ENCODE measurements at places on chromosomes 3 and 15.
A peak's percentile ranks its signal among the peaks of the same experiment; 100 is the strongest.

GRCh38 chr15:98799461-98800390, 151.4 kb downstream of the IGF1R start:
- DNase-seq: no peak

DNA sequence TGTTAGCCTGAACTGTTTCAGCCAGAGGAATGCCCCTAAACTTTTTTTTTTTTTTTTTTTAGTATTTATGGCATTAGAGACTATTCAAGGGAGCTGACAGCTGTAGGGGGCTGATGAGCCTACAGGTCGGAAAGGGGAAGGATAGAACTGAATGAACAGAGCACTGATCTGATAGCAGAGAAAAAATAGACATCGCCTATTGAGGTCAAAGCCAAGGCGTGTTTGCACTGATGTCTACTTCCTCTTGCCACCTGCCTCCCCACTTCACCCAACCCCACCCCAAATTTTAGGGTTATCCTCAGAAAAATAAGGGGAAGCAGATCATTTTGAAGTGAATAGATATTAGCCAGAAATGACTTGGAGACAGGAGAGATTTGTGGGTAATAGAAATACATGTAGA, 3.0 kb upstream of the ZMAT3 start:
- no peak for DNase-seq

GRCh38 chr3:188486952-188487351, 333.0 kb downstream of the LPP start:
- DNase-seq: no peak

DNA sequence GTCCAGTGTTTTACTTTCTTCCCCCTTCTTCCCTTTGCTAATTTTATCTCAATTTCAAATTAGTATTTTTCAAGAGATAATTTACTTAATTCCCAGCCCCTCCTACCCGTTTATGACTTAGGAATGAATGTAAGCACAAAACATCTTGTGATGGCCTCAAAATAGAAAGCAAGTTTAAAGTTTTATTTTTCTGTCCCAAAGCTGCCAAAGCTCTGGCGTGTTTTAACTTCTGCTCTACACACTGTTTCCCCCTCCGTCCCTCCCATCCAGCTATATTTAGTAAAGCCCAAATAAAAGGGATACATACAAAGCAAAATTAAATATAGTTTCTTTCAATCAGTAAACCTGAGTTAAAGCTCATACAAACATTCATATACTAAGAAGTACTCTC, 59.9 kb downstream of the IGF2BP2 start:
- DNase-seq: no peak

DNA sequence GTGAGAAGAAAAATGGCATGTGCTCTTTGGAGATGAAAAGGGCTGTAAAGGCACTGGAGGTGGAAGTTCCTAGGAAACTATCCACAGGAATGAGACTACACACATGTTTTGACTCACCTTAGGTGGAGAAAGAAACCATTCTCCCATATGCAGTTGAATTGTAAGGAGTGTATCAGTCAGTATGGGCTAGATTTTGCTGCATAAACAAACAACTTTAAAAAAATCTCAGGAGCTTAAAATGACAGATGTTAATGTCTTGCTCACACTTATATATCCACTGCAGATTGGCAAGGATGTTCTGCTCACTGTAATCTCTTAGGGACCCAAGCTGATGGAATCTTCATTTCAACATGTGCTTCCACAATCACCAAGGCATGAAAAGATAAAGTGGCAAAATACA, 25.6 kb downstream of the RPL22L1 start:
- DNase-seq: no peak

DNA sequence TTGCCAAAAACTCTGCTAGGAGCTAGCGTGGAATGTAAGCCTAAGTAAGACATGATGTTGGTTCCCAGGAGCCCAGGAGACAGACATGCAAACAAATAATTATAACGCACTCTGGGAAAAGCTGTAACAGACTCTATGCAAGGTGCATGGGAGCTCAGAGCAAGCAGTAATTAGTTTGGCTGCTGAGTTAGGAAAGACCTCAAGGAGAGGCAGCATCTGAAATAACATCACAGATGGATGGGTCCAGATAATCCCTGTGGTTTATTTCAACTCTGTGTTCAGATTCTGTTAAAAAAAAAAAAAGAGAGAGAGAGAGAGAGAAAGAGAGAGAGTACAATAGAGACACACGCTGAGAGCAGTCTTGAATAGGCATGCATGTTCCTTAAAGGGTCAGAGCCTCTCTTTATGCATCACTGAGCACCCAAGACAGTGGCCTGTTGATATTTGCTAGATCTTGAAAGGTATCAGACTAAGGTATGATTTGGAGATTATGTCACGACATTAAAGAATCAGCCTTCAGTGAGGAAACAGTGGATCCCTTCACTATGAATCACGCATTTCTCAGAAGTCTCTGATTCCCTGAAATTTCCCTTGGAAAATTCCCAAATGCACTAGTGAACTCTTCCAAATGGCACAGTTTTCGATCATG, 124.4 kb upstream of the LIPC start:
- no peak for DNase-seq

GRCh38 chr3:181134873-181135272, 145.3 kb upstream of the DNAJC19 start:
- DNase-seq: no peak

GRCh38 chr3:17941766-17942165, 199.3 kb upstream of the TBC1D5 start:
- no peak for DNase-seq

GRCh38 chr15:79310612-79310984, 314 bp upstream of the TMED3 start:
- peak; percentile 4 for DNase-seq

- DNase-seq: no peak
Measured at GRCh38 chr3:181534781-181535221, 176.9 kb upstream of the SOX2 start.

DNA sequence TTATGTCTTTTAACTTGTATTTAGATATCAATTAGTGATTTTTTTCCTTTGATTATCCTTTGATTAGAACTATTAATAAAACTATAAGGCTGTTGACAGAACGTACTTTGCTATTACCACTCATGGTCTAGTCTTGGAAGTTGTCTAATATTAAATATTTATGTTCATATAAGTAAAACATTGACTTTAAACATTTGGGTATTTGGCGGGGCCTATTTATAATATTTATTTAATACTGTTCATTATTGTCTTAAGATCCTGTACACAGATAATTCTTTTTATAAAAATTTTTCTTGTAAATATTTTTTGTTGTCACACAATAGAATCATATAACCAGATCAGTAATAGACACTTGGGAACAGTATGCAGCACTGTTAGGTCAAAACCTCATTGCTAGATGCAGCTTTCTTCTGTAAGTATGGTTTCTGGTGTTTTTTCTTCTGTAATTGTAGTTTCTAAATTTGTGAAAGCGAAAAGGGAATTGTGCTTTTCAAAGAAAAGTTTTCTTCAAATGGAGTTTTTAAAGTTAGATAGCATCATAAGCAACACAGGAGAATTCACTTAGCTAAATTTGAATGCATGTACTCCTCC, 93.4 kb downstream of the FNDC3B start:
- no peak for DNase-seq

DNA sequence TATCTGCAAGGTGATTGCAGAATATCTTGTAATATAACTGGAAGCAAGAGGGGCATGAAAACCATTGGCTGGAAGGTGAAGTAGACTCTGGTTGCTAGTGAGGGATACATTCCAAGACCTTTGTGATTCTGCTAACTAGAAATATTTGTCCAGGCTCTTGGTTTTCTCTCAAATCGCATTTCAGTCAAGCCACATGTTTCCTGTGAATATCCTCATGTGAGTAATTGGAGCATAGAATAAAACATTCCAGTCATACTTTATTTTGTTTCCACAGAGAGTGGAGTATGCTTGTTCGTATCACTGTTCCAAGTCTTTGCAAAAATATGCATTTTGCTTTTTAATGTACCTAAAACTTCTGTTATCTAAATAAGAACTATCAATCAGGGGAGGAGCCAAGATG, 850.0 kb downstream of the EPHA3 start:
- DNase-seq: no peak

- no peak for DNase-seq
Measured at GRCh38 chr3:134406331-134407238, 32.3 kb upstream of the AMOTL2 start.

DNA sequence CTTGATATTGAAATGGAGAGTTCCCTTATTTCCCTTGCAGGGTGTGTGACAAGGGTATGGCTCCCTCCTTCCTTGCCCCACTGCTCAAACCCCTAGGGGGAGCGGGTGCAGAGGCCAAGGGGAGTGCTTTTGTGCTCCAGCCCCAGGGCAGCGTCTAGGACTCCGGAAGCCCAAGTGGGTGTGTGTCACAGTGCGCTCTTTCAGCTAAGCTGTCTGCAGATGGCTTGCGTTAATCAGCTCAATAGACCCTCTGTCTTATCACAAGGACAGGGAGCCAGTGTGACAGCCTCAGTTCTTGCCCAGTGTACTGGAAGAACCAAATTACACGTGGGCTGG, 523.6 kb upstream of the LMCD1 start:
- DNase-seq: no peak

DNA sequence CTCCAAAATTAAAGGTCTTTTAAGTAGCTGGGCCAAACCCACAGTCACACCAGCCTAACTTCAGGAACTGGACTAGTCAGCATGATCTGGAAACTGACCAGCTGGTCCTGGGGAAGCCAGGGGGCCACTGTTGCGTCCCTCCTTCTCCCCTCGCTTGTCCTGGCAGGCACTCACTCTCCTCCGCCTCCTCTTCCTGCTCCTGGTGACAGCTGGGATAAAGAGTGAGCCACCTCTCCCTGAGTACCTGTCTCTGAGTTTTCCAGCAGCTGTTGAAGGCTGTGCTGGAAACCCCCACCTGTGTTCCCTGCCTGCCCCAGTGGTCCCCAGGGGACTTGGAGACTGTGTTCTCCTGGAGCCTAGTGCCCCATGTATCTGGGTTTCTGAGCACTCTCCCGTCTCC, 56.0 kb downstream of the FGD5 start:
- no peak for DNase-seq

- no peak for DNase-seq
Measured at GRCh38 chr15:51093839-51094605, 684 bp downstream of the TNFAIP8L3 start.

- no peak for DNase-seq
Measured at GRCh38 chr15:59244337-59244736, 37.7 kb downstream of the LDHAL6B start.

DNA sequence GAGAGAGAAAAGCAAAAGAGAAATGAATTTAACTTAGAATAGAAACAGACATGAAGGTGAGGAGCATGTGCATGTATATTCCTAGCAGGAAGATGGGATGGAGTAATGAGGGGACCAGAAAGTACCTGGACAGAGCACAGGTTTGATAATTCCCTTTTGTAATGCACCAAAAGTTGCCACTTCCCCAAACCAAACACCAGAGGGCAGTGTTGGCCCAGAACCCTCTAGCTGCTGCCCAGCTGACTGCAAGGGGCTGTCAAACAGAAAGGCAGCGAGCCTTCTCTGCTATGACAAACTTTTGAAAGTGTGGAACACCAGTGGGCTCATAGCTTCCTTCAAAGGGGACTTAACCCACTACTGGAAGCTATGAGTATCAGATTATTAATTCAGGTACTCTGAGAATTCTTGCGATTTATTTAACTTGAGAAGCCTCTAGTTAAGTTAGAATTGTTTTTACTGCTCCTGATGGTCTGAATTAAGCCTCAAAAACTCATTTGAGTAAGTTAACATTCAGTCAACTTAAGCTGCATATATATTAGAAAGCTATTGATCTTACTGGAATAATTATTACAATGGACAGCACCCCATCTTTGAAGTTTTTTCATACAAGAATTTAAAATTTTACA, 234.9 kb downstream of the NEK10 start:
- peak; percentile 27 for DNase-seq

DNA sequence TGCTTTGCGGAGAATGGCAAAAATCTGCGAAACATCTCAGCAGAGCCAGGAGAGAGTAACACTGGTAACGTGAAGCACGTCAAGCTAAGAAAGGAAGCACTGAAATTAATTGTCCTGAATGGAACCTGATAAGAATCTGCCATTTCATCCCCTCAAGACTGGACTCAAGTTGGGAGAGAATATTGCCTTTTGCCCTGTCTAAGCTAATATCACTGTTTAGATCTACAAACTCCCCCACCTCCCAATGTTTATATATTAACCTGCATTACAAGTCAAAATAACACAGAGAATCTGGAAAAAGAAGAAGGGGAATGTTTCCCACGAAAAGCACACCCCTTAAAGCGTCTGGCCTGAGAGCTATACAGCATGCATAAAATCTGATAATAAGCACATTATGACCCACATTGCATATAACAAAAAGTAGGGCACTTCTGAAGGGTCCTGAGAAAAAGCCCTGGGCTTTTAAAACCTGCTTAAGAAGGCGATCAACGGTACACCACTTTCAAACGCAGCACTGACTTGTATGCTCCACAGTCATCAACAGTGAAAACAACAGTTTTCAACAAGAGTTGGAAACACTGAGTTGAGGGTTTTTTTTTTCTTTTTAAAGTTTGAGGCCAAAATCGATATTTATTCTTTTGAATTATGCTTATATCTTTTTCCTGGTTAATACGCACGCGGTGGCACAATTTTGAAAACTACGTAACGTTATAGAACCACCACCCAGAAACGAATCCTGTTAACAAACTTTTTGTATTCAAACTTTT, 1.4 kb upstream of the KAT2B start:
- no peak for DNase-seq

GRCh38 chr3:137032465-137033120, 74.8 kb downstream of the IL20RB start:
- peak; percentile 64 for DNase-seq

DNA sequence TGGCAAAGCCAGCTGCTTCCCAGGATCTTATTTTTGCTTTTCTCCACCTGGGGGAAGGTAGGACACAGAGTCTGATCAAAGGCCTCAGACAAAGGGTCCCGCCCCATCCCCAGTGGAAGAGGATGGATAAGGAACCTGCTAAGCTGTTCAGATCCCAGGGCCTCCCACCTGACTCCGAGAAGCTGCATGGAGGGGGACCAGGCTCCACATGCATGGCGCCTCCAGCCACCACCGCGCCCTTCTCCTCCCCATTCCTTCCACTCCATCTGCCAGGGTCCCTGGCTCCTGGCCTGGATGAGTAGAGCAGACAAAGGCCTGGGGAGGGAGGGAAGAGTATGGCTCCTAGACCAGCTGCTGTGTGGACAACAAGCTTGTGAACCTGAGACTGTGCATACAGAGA, 20.0 kb upstream of the CRABP1 start:
- no peak for DNase-seq

Data from stimulated activated CD4-positive, alpha-beta T cell treated with anti-CD3 and anti-CD28 coated beads, Interleukin-1b, Interleukin-23, amount 100 ng/mL, for 24 hours (primary cell).